ENCODE measurements at places on chromosomes 7 and 10. TPM values are rescaled to one million over a fixed set of nuclear protein-coding genes. Genes with fewer than 3 reads are reported as not detected.

DNA sequence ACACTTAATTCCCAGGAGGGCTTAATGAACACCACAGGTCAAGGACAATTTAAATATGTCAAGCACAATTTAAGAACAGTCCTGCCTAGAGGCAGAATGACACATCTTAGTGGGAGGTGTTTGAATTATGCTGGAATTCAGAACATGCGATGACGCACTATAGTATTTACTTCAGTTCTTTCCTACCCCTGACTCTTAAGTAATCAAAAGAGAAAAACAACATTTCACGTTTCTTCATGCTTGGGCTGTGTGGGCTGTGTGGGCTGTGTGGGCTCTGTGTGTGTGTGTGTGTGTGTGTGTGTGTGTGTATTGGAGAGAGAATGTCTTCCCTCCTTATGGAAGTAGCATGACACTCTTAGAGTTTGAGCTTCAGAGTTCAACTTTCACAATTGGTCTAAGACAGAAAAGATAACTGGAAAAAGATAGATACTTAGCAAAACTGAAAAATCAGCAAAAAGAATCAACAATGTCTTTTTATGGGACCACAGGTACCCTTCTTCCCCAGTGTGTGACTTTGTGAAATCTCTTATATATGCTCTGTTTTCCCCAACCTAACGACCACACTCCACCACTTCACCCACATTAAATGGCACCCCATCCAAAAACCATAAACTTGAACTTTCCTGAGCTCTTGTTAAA lies 33.7 kb upstream of the CABCOCO1 start:
- no peaks in the 10 kb centered on the region for H3K36me3 ChIP-seq
- H3K4me3 ChIP-seq = no peak overlapping the region
- peaks cover 14% of the 10 kb centered on the region for H3K4me1 ChIP-seq
- no peaks in the 10 kb centered on the region for H3K27me3 ChIP-seq
- DNase-seq = peak; percentile 37

- H3K27ac ChIP-seq = no peak overlapping the region
- no peaks in the 10 kb centered on the region for H3K36me3 ChIP-seq
- no peak overlapping the region for H3K4me3 ChIP-seq
These were observed 947.1 kb upstream of the MBL2 start for GRCh38 chr10:53719658-53720057.

AKR1C1 gene
- polyA plus RNA-seq = 2.5 TPM

GRCh38 chr10:114499116-114499515 lies 94.8 kb upstream of the AFAP1L2 start:
- H3K27ac ChIP-seq = no peak overlapping the region
- H3K4me1 ChIP-seq = peaks cover 7% of the 10 kb centered on the region
- H3K27me3 ChIP-seq = no peaks in the 10 kb centered on the region
- no peak overlapping the region for H3K4me3 ChIP-seq

- no peaks in the 10 kb centered on the region for H3K4me1 ChIP-seq
These were observed 218.2 kb downstream of the ANK3 start for GRCh38 chr10:60171436-60172013.

All from GM23338 (cell line).